ENCODE measurements at places on chromosomes 1 and 21.

GRCh38 chr1:8862528-8862927 is 16.0 kb downstream of the ENO1 start:
- no peak for DNase-seq

GRCh38 chr1:69120817-69121216 is 446.9 kb upstream of the LRRC7 start:
- DNase-seq: no peak

GRCh38 chr1:54808443-54809207 is 7.5 kb upstream of the TTC22 start:
- no peak for DNase-seq

DNA sequence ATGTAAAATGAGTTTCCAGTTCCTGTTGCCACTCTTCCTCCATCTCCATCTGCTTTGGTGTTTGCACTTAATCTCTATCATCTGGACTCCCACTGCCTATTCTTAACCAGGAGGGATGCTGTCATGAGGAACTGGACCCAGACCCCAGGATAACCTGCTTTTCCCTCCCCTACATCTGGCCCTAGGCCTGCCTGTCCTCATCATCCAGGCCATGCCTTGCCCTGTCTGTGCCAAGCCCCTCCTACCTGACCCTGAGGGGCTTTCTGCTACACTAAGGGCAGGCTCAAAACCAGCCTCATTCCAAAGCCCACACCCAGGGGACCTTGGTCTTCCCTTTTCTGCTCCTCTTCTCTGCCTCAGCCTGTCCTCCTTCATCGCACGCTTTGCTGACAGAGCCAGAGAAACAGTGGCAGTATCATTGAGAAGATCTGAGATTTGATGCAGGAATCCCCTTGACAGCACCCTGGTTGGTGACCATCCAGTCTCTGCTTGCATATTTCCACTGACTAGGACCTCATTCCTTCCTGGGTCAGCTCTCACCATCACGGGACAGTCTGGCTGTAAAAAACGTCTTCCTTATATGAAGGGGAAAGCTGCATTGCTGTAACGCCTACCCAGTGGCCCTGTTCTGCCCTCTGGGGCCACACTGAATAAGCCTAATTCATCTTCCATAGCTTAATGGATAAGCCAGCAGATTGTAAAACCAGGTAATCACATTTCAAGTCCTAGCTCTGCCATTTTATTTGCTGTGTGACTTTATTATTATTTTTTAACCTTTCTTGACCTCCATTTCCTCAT is 38.8 kb downstream of the PLXNA2 start:
- DNase-seq: no peak

- DNase-seq: no peak
Measured at GRCh38 chr1:23597635-23598388, 38.5 kb upstream of the ID3 start.

DNA sequence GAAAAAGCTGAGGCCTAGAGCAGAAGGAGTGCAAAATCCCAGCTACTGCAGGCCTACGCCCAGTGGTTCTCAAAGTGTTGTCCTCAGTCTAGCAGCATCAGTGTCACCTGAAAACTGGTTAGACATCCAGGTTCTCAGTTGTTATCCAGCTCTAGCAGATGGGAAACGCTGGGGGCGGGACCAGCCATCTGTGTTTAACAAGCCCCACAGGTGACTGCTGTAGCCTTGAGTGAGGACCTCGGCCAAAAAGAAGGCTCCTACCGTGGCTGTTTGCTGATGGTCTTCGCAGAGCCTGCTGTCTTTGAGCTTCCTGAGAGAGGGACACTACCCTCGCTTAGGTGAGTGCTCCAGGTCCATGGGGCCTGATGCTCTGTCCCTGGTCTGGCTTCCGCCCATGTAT is 69.7 kb downstream of the LRRN2 start:
- DNase-seq: no peak

GRCh38 chr1:100217834-100218233 is 31.8 kb downstream of the DBT start:
- DNase-seq: no peak

- DNase-seq: no peak
Measured at GRCh38 chr1:107058245-107059032, 2.0 kb downstream of the PRMT6 start.

DNA sequence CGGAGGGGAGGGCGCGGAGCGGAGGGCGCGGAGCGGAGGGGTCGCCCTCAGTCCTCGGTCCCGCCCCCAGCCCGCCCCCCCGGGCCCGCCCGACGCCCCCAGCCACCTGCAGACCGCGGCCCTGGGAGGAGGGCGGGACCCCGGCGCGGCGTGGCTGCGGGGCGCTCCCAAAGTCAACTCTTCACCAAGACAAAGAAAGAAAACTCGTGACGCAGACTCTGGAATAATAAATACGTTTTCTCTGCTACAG is 1.2 kb downstream of the HES4 start:
- DNase-seq: no peak

DNA sequence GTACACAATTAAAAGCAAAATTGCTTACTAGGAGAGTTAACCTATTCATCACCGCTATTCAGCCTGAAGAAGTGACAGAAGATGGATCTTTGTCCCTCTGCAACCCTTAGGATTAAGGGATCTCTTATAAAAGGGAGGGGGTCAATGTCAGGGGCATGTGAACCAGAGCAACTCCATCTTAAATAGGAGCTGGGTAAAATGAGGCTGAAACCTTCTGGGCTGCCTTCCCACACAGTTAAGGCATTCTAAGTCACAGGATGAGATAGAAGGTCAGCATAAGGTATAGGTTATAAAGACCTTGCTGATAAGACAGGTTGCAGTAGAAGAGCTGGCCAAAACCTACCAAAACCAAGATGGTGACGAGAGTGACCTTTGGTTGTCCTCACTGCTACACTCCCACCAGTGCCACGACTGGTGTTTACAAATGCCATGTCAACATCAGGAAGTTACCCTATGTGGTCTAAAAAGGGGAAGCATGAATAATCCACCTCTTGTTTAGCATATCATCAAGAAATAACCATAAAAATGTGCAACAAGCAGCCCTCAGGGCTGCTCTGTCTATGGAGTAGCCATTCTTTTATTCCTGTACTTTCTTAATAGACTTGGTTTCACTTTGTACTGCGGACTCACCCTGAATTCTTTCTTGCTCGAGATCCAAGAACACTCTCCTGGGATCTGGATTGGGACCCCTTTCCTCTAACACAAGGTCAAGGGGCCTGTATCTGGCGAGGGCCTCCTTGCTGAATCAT is 35.3 kb upstream of the NEK2 start:
- no peak for DNase-seq

- no peak for DNase-seq
Measured at GRCh38 chr1:230026572-230026971, 40.5 kb upstream of the GALNT2 start.

GRCh38 chr1:98457248-98457647 is 204.3 kb upstream of the SNX7 start:
- DNase-seq: no peak

- no peak for DNase-seq
Measured at GRCh38 chr1:26153966-26154532, 4.8 kb upstream of the FAM110D start.

- DNase-seq: no peak
Measured at GRCh38 chr21:34131586-34131985, 58.2 kb downstream of the MRPS6 start.

GRCh38 chr1:92030656-92031107 is 897 bp downstream of the EPHX4 start:
- DNase-seq: no peak

DNA sequence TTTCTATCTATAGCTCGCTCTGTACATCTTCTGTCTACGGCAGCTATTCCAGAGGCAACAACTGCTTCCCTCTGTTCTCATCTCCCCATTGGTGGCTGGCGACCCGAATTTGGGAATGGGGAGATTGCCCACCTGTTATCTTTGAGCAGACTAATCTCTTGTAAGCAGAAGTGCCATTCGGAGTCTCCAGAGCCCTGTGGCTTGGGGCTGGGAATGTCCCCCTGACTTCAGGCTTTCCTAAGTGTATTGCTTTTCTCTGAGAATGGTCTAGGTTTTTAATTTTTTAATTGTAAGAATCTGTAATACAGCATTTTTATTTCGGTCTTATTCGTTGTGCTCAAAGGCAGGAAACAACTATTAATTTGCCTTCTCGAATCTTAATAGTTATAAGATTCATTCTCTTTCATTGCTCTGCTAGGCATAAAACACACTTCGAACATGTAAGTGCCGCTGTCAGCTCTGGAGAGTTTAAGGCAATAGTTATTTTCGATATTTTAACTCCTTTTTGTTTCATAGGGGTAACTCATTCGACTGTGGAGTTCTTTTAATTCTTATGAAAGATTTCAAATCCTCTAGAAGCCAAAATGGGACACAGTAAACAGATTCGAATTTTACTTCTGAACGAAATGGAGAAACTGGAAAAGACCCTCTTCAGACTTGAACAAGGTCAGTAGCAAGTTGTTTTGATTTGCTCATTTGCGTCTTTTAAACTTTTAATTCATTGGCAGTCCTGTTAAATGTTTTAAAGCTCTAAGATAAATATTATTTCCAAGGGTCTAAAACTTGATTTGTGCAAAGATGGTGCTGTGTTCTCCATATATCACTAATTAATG is 514 bp downstream of the AGL start:
- no peak for DNase-seq

GRCh38 chr1:151615711-151616504 is 4.1 kb downstream of the SNX27 start:
- no peak for DNase-seq

- DNase-seq: no peak
Measured at GRCh38 chr21:46371204-46372013, 47.5 kb downstream of the PCNT start.

DNA sequence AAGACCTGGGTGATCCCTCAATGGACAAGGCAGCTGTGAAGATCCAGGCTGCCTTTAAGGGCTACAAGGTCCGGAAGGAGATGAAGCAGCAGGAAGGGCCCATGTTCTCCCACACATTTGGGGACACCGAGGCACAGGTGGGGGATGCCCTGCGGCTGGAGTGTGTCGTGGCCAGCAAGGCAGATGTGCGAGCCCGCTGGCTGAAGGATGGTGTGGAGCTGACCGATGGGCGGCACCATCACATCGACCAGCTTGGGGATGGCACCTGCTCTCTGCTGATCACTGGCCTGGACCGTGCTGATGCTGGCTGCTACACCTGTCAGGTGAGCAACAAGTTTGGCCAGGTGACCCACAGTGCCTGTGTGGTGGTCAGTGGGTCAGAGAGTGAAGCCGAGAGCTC is 85.2 kb downstream of the TRIM11 start:
- DNase-seq: no peak

- DNase-seq: no peak
Measured at GRCh38 chr1:56834137-56834900, 15.1 kb upstream of the FYB2 start.

DNA sequence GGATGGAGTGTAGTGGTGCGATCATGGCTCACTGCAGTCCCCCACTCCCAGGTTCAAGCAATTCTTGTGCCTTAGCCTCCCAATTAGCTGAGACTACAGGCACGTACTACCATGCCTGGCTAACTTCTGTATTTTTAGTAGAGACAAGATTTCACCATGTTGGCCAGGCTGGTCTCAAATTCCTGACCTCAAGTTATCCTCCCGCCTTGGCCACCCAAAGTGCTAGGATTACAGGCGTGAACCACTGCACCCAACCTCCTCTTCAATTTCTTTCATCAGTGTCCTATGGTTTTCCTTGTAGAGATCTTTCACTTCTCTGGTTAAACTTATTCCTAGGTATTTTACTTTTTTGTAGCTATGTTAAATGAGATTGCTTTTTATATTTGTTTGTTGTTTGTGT is 10.7 kb upstream of the MAST2 start:
- no peak for DNase-seq

DNA sequence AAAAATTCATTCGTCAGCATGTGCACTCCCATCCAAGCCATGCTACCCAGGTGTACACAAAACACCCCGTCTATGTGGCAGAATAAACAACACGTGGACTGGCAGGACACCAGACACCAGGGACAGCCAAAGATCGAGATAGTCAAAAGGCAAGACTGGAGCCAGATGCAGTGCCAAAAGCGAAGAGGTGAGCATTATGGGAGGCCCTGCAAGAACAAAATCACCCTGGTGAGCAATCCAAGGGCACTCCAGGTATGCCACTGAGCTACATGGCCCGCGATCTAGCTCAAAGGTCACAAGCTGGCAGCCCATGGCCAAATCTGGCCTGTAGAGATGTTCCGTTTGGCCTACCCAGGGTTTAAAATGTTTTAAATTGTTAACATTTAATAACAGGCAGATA is 33.7 kb downstream of the PLPP3 start:
- DNase-seq: no peak

GRCh38 chr1:92951141-92951582 is 10.1 kb downstream of the DIPK1A start:
- DNase-seq: no peak

GRCh38 chr1:101497881-101498559 is 261.2 kb downstream of the S1PR1 start:
- DNase-seq: no peak

DNA sequence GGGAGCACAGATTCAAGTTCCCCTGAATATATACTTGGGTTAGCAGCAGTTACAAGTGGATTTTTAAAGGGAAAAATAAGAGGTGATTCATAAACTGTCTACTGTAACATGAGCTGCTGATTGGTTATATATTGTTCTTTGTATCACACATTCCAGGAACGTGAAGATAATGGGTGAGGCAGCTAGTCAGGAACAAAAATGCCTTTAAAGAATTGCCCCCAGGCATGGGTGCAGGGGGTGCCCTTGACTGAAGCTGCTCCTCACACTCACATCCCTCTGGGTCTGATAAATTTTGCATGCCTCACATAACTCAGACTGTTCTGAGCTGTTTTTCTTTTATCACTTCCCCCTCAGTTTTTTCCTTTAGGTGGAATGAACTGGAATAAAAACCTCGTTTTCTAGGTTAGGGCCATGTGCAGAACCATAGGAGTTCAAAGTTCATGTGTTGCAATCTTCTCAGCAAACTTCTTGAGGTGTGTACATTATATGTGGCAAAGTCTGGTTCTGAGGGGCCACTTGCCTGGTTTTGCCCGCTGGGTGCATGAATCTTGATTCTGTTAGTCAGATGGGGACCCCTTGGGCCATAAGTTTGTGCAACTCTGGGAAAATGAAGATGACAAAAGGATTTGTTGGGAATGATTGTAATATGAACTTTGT is 21.1 kb downstream of the TBX19 start:
- no peak for DNase-seq

- DNase-seq: no peak
Measured at GRCh38 chr21:46459356-46460112, 843 bp downstream of the DIP2A start.

- no peak for DNase-seq
Measured at GRCh38 chr1:193703121-193703520, 516.7 kb upstream of the B3GALT2 start.

- no peak for DNase-seq
Measured at GRCh38 chr1:226736908-226737818, 1.9 kb downstream of the ITPKB start.

- no peak for DNase-seq
Measured at GRCh38 chr1:1534401-1535154, 5.8 kb downstream of the TMEM240 start.

DNA sequence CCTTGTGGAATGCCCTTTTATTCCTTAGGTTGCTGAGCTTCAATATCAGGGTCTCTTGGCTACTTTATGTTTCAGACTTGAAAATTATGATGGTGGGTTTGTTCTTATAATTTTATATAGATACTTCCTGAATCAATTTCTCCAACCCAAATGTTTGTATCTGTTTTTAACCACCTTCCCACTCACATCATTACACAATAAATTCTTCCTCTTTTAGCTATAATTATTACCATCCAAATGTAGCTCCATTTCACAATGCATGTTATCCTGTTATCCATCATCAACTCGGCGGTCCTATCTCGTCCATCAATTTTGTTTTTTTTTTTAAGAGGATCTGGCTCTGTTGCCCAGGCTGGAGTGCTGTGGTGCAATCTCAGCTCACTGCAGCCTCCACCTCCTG is 357.6 kb upstream of the ZP4 start:
- DNase-seq: no peak

- DNase-seq: no peak
Measured at GRCh38 chr1:212515329-212515760, 82.6 kb downstream of the NENF start.

Measured in DMS 273 treated with DMSO at 0.1 percent for 48 hours (cell line).